ENCODE measurements at places on chromosomes 1 and 21.

- DNase-seq, result no peak
Measured at GRCh38 chr1:179036844-179037465, 11.3 kb downstream of the FAM20B start.

- DNase-seq, result no peak
Measured at GRCh38 chr1:52153010-52153409, 11.1 kb downstream of the ZFYVE9 start.

DNA sequence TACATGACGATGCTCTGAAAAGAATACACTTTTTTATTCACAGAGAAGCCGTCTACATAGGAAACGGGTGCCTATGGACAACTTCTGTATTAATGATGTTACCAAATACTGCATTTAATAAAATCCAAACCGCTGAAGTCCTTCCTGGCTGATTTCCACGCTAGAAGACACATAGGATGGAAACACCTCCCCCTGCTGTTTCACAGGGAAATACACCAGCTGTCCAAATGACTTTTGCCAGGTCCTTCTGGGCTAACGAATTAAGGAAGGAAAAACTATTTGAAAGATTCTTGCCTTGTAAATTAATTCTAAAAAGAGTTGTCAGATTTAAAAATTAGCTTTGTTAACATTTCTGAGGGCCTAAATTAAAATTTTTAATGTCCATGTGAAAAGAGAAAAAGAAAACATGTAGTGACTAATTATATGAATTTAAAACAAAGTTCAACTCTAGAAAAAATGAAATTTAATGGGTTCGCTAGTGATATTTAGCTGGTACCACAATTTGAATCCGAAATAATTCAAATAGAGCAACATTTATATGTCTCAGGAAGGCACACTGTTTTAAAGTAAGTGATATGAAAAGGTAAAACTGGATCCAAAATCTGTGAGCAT is 146.0 kb downstream of the RERE start:
- no peak for DNase-seq

DNA sequence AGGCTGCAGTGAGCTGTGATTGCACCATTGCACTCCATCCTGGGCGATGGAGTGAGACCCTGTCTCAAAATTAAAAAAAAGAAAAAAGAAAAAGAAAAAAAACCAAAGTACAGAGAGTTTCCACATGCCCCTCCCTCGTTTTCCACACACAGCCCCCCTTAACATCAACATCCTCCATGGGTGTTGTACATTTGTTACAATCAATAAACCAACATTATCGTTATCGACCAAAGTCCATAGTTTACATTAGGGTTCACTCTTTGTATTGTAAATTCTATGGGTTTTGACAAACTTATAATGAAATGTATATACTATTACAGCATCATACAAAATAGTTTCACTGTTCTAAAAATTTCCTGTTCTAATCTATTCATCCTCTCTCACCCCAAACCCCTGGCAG is 15.9 kb upstream of the TINAGL1 start:
- no peak for DNase-seq

- peak; percentile 62 for DNase-seq
Measured at GRCh38 chr21:41361786-41362604, at the start of gene MX2. MX2 (plus strand) TSS chr21:41362027; CDS start chr21:41376907, 14,880 bp downstream.

DNA sequence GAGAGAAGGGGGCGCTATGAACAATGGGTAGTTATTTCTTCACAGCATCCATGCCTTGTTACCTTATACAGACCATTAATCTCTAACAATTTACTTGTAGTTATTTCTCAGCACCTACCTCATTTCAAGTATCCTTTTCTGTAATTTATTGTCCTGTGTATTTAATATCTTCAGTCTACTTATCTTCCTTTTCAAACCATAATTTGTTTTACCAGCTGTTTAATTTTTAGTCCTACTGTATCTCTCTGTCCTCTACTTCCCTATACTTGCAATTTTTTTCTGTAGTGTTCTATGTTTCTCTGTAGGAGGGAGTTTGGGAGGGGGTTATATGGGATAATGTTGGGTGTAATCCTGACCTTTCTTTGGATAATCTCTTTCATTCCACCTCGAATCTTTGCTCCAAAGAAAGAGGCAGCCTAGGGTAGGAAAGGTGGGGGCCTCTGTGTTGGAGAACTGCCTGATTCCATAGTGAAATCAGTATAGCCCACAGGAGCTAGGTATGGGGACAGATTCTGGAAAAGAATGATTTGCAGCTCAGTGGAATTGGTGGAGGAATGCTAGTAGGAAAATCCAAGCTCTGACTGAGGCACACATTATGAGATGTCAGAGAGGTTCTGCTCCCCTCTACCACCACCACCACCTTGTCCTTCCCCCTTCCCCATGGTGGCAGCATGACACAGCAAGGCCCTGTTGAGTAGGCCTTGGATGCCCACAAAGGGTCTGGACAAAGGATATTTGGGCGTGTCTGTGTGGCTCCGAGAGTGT is 642 bp downstream of the MLLT11 start:
- DNase-seq, result no peak

- peak; percentile 6 for DNase-seq
Measured at GRCh38 chr1:157992031-157992832, 1.2 kb upstream of the KIRREL1 start.

DNA sequence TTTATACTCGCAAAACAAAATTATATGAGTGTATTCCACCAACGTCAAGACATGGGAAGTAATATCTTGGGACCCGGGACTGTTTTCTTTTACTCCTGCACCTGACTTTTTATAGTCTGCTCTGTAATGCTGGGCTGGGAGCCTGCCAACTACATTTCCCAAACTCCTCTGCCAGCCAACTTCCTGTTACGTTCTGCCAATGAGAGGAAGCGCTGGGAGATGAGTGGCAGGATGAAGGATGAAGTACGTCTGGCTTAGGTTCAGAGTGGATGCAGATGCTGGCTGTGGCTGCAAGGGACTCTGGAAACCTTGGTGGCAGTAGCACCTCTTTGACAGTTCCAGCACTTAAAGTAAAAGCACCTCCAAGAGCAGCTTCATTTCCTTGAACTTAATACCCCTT is 59.6 kb downstream of the USP24 start:
- DNase-seq, result no peak

GRCh38 chr1:48771561-48771960 is 5.1 kb downstream of the BEND5 start:
- no peak for DNase-seq

DNA sequence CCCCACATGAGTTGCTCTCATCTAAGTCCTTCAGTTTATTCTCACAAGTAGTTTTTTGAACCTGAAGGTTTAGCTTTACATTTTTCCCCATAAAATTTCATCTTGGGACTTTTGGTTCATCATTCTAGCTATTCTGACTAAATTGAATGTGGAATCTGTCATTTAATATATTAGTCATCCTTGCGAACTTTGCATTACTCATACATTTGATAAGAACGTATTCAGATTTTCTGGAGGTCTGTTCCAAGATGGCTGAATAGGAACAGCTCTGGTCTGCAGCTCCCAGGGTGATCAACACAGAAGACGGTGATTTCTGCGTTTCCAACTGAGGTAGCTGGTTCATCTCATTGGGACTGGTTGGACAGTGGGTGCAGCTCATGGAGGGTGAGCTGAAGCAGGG is 59.8 kb upstream of the CSF1 start:
- DNase-seq, result no peak

DNA sequence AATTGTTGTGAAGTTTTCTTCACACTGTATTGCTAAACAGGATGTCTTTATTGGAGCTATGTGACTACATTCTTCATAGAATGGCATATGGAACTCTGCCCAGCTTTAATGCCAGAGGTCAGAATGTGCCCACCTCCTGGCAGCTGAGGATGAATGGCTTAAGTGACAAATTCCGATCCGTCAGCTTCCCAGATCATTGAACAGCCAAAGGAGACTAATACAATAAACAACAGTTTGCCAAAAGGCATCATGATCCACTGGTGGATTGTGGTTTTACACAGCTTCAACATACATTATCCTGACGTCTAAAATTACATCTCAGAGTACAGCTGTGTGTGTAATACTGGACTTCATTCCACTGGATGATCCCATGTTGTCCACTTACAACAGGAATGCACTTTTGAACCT is 68.7 kb upstream of the C1orf105 start:
- DNase-seq, result no peak

- no peak for DNase-seq
Measured at GRCh38 chr1:179803104-179803503, 60.0 kb downstream of the FAM163A start.

- DNase-seq, result peak; percentile 16
Measured at GRCh38 chr1:200558866-200559459, 61.6 kb downstream of the KIF14 start.

DNA sequence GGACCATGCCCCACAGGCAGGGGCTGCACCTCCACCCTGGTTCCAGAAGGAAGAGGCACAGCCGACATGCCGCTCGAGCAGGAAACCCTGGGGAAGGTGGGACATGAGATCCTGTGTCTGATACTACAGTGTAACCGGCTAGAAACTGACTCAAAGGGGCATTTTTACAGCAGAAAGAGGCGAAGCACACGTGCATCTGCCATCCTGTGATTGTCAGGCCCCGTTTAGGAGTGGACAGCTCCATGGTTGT is 62.7 kb downstream of the SIK1 start:
- no peak for DNase-seq

DNA sequence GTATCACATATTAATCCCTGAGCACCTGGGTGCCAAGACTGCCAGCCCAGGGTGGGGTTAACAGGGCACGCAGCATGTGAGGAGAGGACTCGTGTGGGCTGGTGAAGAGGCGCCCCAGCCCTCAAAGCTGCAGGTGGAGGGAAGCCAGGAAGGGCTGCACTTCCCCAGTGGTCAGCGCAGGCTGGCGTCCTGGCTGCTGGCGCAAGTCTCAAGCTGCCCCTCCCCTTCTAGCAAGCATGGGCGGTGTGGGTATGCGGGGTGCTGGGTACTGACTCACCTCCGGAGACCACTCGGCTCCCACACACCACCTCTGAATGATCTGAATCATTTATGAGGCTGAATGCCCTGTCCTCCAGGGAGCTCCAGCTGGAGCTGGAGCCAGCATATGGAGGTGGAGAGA is 44.0 kb downstream of the EIF2D start:
- DNase-seq, result no peak

GRCh38 chr21:38849776-38850175 is 44.0 kb downstream of the ETS2 start:
- DNase-seq, result no peak

DNA sequence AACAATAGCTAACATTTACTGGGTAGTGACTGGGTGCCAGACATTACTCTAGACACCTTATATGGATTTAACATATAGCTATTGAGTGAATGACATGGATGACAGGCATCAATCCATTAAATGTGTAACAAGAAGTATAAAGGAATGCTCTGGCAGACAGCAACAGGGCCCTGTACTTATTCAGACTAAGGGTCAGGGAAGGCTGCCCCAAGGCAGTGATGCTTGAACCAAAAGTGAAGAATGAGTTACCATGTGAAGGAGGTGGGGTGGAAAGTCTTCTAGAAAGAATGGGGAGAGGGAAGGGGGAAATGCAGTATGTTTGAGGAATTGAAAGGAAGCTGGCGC is 8.3 kb upstream of the PTPRF start:
- no peak for DNase-seq

DNA sequence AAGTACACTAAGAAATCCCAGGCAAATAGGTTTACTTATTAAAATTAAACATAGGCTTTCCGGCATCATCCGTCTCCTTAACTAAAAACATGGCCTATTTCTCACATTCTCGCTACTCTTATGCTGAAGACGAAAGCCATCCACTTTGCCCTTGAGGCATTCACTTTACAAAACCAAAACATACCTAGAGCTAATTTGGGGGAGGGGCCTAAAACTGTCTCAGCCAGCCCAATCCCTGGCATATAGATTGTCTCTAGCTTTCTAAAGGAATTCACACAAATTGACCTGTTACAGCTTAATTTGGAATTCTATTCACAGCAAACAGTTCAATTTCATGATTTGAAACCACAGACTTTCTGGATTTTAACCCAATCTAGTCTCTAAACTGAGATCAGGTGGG is 34.8 kb downstream of the SLC35D1 start:
- DNase-seq, result no peak

DNA sequence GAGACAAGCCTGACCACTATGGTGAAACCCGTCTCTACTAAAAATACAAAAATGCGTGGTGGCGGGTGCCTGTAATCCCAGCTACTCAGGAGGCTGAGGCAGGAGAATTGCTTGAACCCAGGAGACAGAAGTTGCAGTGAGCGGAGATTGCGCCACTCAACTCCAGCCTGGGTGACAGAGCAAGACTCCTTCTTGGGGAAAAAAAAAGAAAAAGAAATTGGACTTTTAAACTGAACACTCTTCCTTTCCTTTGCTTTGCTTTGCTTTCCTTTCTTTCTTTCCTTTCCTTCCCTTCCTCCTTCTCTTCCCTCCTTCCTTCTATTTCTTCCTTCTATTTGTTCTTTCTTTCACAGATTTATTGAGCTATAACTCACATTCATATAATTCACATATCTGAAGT is 43.3 kb upstream of the PUM1 start:
- no peak for DNase-seq

DNA sequence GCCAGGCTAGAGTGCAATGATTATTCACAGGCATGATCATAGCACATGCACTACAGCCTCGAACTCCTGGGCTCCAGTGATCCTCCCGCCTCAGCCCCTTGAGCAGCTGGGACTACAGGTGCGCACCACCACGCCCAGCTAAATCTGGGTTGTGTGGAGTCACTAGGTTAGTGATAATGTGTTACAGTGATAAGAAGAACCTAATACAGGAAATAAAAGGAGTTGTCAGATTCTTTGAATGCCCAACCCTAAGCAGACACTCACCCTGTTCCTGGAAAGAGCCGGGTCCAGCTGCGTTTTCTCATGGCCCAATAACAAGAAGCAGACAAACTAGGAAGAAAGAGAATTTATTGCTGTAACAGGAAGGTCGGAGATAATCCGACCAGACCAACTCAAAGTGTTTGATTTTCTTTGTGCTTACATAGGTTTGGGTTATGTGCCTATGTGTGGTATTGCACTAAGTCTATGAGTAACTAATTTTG is 8.8 kb downstream of the IFNGR2 start:
- no peak for DNase-seq

DNA sequence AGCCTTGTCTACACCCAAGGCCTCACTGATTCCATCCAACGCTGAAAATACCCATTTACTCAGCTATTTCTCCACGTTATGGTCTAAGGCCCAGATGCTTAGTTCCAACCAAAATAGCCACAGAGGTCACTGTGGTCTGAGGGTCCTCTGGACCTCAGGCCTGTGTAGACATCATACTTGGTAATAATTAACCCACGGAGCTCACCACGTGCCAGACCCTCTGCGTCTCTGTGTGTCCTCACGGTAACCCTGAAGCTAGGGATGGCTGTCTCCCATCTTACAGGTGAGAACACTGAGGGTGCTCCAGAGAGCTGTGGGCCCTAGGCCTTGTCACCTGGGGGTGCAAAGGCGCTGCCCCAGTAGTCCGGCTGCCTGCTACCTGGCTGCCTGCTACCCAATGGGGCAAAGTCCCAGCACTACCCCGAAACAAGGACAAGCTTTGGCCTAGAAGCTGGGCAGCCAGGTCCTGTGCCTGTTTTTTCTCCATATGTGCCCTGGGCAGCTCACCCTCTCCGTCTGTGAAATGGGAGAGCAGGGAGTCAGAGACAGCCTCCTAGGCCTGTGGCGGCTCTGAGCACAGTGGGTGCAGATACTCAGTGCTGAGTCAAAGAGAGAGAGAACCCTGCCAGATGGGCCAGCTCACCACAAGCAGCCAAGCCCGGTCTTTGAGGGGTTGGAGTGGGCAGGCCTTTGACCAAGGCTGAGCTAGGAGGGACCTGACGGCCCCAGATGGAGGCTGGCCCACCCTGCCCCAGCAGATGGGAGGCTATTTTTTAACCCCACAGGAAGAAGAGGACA is 17.0 kb upstream of the RUNX3 start:
- no peak for DNase-seq

GRCh38 chr1:111139324-111139955 is 453 bp downstream of the DRAM2 start:
- DNase-seq, result peak; percentile 41

Measured in T-helper 1 cell (primary cell).